ENCODE measurements at places on chromosomes 2 and 18.

GRCh38 chr2:239769554-239770245, 255.4 kb downstream of the NDUFA10 start:
- peak; percentile 9 for DNase-seq

GRCh38 chr2:11738589-11739436, 7.6 kb upstream of the LPIN1 start:
- DNase-seq = peak; percentile 55

- DNase-seq = no peak
These were observed 12.5 kb upstream of the LBH start for GRCh38 chr2:30218814-30219213.

DNA sequence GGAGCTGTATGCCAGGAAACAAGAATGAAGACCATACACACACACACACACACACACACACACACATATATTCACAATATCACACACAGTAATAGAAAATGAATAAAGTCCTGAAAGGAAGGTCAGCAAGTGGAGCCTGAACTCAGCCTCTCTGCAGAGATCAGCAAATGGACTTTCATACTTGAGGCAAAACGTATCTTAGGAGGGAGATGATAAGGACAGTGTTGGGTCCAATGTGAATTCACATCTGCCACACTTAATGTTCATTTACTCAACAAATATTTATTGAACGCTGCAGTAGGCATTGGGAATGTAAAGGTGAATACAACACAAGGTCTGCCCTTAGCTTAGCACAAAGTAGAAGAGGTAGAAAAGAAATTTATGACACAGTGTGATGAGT, 2.7 kb upstream of the MTLN start:
- no peak for DNase-seq

GRCh38 chr18:21599585-21600525, 649 bp downstream of the ESCO1 start:
- peak; percentile 25 for DNase-seq

GRCh38 chr2:148362144-148362796, 282.3 kb upstream of the EPC2 start:
- DNase-seq = no peak

DNA sequence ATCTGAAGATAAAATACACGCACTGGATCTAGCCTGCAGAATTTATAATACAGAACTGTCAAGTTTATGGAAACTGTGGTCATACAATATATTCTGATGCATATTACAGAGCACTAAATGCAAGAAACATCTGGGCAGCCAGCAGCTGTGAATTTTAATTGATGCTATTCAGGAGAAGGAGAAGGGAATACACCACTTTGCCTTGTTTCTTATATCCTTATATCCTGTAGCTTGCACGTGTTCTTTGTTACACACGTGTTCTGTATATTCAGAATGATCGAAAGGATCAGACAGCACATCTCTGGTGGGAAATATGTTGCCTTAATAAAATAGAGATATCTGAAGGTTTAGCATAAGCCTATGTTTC, 335.8 kb downstream of the AGPS start:
- DNase-seq = peak; percentile 38

- no peak for DNase-seq
These were observed 1.6 kb downstream of the INHBB start for GRCh38 chr2:120347396-120348060.

DNA sequence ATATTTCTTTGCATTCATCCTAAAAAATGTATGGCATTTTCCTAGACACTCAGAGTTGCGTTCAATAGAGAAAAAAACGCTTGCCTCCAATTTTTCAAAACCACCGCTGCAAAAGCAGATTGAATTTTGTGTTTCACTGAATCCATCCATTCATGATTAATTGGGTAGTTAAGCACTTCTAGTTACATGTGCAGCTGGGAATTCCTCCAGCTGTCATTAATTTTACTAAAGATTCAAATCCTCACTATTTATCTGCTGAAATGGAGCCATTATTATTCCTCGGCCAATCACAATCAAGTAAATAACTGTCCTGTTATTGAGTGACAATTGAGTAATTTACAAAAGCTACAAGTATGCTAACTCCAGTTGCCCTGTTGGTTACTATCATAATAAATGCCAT, 75.8 kb upstream of the ARL5A start:
- DNase-seq = no peak

GRCh38 chr2:113181258-113182051, 7.7 kb downstream of the PSD4 start:
- no peak for DNase-seq

DNA sequence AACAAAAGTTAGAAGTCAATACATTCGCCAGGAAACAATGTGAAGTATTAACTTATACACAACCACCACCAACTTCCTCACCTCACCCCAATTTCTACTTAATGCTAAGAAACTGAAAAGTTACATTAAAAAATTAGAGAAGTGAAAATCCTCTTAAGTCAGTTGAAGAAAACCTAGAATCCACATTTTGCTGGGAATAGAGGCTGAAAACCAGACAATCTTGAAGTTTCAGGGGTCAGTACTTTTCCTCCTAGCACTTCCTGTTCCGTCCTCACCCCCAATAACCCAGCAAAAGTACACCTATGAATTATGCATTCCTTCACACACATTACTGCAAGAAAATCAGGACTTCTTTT, 6.3 kb downstream of the YES1 start:
- DNase-seq = no peak

DNA sequence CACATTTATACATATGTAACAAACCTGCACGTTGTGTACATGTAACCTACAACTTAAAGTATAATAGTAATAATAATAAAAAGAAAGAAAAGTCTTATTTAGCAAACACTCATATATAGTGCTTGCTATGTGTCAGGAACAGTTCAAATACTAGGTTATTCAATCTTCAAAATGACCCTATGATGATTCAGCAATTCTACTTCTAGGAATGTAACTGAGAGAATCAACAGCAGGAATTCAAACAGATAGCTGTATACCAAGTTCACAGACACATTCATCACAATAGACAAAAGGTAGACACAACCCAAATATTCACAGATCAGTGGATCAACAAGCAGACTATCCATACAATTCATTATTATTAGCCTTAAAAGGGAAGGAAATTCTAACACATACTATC, 69.5 kb downstream of the MYO5B start:
- DNase-seq = no peak

GRCh38 chr2:73013936-73014335, 57.6 kb downstream of the SFXN5 start:
- DNase-seq = no peak

DNA sequence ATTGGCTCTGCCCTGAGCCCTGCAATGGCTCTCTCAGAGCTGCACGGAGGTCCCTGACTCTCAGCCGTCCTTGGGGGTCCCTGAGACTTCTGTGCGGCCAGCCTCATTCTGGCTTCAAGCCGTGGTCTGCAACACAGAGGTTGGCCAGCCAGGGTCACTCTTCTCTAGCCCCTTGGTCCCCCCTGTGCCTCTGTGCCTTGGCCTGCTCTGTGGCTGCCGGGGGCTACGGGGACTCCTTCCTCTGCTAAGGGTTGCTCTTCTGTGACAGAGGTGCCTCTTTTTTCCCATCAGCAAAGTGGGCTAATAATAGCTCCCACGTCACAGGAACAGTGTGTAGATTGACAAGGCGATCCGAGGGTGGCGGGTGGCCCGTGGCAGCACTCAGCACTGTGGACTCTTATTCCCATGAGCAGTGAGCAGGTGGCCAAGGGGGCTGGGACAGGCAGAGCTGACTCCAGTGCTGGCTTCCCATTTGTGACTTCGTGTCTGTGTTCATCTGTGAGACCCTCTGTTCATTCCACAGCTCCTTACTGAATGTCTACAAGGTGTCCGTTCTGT, 19.4 kb downstream of the INHBB start:
- no peak for DNase-seq

DNA sequence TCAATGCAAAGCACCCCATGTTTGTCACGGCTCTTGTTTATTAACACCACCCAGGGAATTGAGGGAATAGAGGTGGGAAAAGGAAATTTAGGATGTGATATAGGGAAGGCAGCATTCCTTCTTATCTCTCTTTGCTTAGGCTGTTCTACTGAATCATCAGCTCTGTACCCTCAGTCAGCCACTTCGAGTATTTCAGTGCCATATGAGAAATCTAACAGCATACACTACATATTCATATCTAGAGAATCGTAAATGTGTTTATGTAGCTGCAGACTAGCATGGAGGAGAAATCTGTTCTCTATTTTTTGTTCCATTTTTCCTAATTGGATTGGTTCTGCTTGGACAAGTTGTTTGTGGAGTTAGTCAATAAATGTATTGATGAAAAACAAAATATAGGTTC, 187.8 kb downstream of the CTNNA2 start:
- DNase-seq = no peak

- no peak for DNase-seq
These were observed 35.1 kb downstream of the FAM117B start for GRCh38 chr2:202669841-202670240.

DNA sequence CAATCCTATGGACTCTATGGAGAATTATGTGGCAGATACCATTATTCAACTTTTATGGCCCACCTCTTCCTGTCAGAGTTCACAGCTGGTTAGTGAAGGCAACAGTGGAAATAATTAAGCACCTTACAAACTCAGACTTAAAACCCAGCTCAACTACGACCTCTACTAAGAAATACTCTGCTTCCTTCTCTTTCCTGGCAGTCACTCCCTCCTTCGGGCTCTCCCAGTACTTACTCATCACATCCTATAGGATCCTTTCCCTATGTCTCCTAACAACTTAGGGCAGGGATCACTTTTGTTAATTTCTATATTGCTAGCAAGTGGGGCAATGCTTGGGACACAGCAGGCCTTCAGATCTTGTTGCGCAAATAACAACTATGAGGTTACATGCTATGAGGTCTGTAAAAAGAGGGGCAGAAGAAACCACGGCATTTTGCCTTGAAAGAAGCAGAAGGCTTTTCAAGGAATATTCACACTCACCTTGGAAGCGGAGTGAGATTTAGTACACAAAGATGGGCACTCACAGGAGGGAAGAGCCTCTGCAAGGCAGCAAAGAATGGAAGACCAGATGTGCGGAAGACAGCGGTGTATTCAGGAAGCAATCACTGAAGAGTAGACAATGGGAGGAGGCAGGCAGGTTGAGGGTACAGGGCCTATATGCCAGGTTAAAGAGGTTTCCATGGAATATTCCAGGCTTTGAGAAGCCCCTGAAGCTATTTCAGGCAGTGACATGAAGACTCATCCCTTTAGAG, 2.1 kb downstream of the STK39 start:
- no peak for DNase-seq

- DNase-seq = no peak
These were observed 18.0 kb upstream of the HK2 start for GRCh38 chr2:74815941-74816340.

DNA sequence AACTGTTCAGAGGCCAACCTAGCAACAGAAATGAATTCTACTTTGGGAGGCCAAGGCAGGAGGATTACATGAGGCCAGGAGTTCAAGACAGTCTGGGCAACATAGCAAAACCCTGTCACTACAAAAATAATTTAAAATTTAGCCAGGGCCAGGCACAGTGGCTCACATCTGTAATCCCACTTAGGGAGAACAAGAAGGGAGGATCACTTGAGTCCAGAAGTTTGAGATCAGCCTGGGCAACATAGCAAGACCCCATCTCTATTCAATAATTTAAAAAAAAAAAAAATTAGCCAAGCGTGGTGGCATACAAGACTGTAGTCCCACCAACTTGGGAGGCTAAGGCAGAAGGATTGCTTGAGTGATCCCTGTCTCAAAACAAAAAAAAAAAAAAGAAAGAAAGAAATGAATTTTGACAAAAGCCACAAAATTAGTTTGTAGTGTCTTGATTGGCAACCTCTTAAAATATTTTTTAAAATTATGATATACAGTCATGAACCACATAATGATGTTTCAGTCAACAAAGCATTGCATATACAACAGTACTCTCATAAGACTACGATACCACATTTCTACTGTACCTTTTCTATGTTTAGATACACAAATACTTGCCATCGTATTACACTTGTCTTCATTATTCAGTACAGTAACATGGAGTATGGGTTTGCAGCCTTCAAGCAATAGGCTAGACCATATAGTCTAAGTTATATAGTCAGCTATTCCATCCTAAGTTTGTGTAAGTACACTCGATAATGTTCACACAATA, 130.7 kb downstream of the ZFP36L2 start:
- no peak for DNase-seq

- DNase-seq = no peak
These were observed 62.8 kb upstream of the RBM44 start for GRCh38 chr2:237735798-237736197.

GRCh38 chr2:62800618-62801017, 95.1 kb downstream of the EHBP1 start:
- no peak for DNase-seq

GRCh38 chr2:54724560-54725342, 1.3 kb downstream of the EML6 start:
- peak; percentile 38 for DNase-seq

DNA sequence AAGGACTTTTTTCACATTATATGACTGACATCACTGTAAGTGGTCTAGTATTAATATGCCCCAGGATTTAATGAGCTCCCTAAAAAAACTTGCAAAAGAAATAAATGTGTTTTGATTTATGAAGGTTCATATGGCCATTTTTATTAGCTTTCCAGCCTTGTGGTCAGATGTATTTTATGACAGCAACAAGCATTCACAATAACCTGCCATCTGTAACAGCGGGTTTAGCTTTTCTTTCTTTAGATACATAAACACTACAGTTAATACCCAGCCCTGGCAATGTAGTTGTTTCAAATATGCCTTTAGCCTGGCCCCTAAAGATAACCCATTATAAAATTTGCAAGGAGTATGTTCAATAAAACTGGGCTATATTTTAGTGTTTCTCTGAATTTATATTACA, 1063.8 kb downstream of the SOCS6 start:
- DNase-seq = no peak

GRCh38 chr2:96135621-96136020, 2.7 kb downstream of the ASTL start:
- DNase-seq = no peak

DNA sequence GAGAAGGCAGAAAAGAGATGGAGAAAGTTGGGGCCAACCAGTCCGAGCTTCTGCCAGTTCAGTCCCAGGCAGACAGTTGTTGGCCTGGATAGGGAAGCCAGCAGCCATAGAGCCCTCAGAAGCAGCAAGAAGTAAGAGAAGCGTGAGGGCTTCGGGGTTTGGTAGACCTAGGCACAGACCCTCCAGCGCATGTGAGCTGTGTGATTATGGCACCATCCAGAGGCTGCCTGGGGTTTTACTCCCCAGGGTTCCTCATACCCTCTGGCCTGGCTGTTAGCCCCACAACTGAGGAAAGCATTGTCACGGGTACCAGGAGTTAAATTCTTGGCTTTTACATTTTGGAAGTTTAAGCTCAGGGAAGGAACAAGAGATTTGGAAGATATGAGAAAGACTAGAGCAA, 93.7 kb upstream of the RAB6C start:
- DNase-seq = peak; percentile 18

GRCh38 chr2:102782933-102783332, 21.1 kb downstream of the TMEM182 start:
- no peak for DNase-seq

GRCh38 chr18:22378672-22379282, 38.9 kb downstream of the CTAGE1 start:
- no peak for DNase-seq

GRCh38 chr2:32067549-32067948, 4.2 kb downstream of the SPAST start:
- no peak for DNase-seq
